CD4-positive, alpha-beta T cell treated with Interferon gamma for 1 hour (primary cell): ENCODE measurements at places on chromosomes 11 and 22.
A peak's percentile ranks its signal among the peaks of the same experiment; 100 is the strongest.

- DNase-seq = no peak
Observed at GRCh38 chr22:45478108-45478771, 24.4 kb upstream of the FBLN1 start.

DNA sequence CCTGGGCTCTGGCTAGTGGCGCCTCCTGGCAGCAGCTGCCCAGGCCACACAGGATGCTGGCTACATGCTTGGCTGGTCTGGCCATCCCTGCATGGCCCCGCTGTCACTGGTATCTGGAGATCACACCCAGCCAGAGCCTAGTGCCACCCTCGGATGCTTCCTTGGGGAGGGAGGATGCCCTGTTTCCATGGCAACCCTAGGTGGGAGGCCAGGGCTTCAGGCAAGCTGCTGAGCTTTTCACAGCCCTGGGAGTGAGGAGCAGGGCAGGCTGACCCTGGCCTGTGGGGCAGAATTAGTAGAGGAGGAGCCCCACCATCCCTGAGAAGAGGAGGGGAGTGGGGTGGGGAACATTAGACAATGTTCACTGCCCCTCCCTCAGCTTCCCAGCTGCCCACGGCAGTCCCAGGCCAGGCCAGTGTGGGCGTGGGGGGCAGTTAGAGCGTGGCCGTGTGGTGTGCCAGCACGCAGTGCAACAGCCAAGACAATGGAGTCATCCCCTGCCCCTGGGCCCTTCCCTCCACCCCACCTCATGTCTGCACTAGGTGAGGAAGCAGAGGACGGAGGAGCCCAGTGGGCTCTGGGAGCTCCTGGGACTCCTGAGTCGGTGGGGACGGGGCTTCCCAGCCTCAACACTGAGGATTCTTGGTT is 50.4 kb downstream of the PARVB start:
- DNase-seq = no peak

DNA sequence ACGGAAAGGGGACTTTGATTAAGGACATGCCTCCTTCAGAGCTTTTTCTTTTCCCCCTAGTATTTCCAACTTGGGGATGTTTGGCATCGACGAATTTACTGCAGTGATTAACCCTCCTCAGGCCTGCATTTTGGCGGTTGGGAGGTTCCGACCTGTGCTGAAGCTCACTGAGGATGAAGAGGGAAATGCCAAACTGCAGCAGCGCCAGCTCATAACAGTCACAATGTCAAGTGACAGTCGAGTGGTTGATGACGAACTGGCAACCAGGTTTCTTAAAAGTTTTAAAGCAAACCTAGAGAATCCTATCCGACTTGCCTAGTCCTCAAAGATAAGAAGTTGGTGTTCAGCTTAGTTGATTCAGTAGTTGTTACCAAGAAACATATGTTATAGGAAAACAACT is 78.4 kb downstream of the PDHX start:
- DNase-seq = no peak

- no peak for DNase-seq
Observed at GRCh38 chr11:8480858-8481257, 113.2 kb downstream of the STK33 start.

DNA sequence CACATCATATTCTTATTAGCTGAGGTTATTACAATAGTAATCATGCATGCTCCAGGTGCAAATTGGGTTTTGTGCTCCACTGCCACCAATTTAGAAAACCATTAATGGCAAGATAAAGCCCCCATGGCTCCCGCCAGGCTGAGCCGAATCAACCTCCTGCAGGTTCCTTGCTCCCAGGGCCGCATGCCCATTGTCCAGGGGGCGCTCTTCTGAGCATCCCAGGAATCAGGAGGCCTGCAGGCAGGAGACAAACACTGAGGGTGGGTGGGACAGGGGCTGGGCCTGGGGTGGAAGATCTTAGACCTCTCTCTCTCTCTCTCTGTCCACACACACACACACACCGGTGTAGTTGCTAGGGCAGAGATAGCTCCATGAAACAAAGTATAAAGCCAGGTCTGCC is 57.4 kb downstream of the BUD13 start:
- DNase-seq = no peak

GRCh38 chr11:114052160-114052559 is 7.4 kb upstream of the ZBTB16 start:
- DNase-seq = no peak

DNA sequence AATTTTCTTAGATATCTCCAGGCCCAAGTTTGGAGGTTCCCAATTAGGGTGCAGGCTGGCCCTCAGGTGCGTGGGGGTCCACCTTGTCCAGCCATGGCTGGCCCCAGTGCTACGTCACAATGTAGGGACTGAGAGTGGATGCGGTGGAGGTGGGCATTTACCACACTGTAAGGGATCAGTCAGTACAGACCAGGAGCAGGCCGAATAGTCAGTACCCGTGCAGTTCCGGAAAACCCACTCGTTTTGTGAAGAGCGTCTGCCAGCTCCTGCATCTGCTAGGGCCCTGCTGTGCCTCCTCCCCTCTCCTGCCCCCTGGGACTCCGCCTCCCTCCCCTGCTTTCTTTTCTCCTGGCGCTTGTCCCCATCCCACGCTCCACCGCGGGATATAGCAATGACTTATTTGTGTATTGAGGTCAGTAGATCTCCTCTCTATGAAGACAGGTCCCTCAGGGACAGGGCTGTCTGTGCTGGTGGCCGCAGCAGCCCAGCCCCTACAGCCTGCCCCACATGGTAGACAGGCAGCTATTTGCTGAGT is 50.4 kb upstream of the SEPTIN5 start:
- no peak for DNase-seq

DNA sequence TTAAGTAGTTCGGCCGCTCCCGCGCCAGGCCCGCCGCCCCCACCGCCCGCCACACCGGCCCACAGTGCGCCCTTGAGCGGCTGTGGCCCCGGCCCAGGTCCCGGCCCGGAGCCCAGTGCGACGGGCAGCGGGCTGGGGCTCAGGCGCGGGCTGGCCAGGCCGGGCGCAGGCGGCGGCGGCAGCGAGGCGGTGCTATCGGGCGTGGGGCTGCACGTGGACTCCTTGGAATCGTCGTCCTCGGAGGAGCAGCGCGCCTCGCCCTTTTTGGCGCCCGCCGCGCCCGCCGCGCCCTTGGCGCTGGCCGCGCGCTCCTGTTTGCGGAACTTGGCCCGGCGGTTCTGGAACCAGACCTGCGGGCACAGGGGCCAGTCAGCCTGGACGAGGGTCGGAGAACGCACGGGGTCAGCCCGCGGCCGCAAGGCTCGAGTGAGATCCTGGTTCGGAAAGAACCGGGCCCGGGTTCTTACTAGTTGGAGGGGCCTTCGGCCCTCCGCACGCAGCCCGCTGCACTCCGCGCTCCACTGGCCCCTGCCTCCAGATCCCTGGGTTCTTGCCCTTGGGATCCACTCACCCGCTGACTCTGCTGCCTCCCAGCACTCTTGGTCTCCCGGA is 4.0 kb downstream of the PHOX2A start:
- peak; percentile 22 for DNase-seq

GRCh38 chr11:61892085-61892370 is 683 bp upstream of the FADS3 start:
- no peak for DNase-seq

DNA sequence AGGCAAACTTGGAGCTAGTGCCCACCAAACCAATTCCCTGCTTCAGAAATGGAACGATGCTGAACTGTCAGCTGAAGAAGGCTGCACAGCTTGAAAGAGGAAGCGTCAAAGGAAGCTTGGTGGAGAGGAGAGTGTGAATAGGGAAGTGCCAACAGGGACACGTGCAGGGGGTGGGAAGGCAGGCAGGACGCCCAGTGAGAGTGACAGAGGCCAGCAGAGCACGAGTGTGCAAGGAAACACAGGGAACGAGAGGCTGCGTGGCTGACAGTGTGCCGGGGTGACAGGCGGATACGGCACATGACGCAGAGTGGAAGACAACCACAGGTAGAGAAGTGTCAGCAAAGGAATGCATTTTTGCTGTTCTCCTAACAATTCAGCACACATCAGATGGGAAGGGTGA is 196.4 kb downstream of the LARGE1 start:
- no peak for DNase-seq

- no peak for DNase-seq
Observed at GRCh38 chr11:1208394-1209261, 14.2 kb upstream of the MUC5B start.

GRCh38 chr11:16070573-16070972 is 285.8 kb downstream of the SOX6 start:
- no peak for DNase-seq

GRCh38 chr22:47593291-47593690 is 830.8 kb downstream of the TBC1D22A start:
- DNase-seq = no peak

- DNase-seq = peak; percentile 46
Observed at GRCh38 chr11:14500181-14500651, 605 bp upstream of the COPB1 start.

GRCh38 chr22:21632237-21632895 is at the start of gene CCDC116:
CCDC116 (plus strand) TSS chr22:21632760; CDS start chr22:21633182, 422 bp downstream.
- DNase-seq = peak; percentile 69

DNA sequence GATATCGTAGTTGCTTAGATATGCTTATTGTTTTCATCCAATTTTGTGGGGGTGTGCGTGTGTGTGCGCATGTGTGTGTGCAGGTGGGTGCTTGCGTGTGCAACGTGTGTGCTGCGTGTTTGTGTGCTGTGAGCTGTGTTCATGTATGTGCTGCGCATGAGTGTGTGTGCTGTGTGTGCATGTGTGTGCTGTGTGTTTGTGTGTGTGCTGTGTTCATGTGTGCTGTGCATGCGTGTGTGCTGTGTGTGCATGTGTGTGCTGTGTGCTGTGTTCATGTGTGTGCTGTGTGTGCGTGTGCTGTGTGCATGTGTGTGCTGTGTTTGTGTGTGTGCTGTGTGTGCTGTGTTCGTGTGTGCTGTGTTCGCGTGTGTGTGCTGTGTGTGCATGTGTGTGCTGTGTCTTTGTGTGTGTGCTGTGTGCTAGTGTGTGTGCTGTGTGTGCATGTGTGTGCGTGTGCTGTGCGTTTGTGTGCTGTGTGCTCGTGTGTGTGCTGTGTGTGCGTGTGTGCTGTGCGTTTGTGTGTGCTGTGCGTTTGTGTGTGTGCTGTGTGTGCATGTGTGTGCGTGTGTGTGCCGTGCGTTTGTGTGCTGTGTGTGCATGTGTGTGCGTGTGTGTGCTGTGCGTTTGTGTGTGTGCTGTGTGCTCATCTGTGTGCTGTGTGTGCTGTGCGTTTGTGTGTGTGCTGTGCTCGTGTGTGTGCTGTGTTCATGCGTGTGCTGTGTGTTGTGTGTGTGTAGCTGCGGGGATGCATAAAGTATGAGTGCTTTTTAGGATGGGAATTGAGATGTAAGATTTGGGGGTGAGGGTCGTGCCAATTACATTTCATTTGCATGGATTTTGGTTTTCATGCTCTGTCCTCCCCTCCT is 7.6 kb downstream of the IGF2 start:
- no peak for DNase-seq

- DNase-seq = no peak
Observed at GRCh38 chr11:36357831-36358230, 61.7 kb downstream of the PRR5L start.
